Sciatic nerve (tissue), 2 donors: ENCODE measurements at places on chromosomes 7 and 10. TPM values are rescaled to one million over a fixed set of nuclear protein-coding genes. Genes with fewer than 3 reads are reported as not detected.
A peak's percentile ranks its signal among the peaks of the same experiment; 100 is the strongest.

The ATG9B gene
- 0.67 TPM for total RNA-seq

- DNase-seq = no peak
These were observed 1.6 kb downstream of the CDK14 start for GRCh38 chr7:90597563-90598253.

The CPA4 gene
- 2.3 TPM for total RNA-seq

GRCh38 chr7:140714331-140715040, 18.0 kb downstream of the NDUFB2 start:
- no peak for DNase-seq

GRCh38 chr10:79404690-79405131, 40.7 kb downstream of the ZCCHC24 start:
- DNase-seq = peak; percentile 53

DNA sequence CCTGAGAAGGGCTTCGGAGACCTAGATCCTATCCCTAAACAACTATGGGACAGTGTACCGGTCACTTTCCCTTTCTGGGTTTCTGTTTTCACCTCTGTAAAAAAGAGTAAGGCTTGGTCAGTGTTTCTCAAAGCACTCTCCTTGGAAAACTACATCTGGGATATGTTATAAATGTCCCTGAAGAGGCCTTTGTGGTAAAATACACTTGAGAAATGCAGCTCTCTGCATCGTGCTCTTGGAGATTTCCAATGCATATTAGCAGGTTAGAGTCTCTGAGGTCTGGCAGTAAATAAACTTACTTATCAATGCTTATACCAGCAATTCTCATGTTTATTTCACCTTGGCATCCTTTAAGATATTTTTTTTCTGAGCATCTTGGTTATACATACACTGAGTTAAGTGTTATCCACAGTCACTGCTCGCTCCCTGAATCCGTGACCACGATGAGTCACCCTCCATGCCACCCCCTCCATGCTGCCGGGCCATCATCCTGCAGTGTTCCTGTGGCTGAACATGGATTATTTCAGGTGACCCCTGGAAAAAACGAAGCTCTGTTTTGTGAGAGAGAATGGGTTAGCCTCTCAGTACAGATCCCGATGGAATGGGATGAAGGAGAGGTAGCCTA, 3.3 kb upstream of the TBXAS1 start:
- no peak for DNase-seq

The PRLHR gene
- total RNA-seq = not detected

DNA sequence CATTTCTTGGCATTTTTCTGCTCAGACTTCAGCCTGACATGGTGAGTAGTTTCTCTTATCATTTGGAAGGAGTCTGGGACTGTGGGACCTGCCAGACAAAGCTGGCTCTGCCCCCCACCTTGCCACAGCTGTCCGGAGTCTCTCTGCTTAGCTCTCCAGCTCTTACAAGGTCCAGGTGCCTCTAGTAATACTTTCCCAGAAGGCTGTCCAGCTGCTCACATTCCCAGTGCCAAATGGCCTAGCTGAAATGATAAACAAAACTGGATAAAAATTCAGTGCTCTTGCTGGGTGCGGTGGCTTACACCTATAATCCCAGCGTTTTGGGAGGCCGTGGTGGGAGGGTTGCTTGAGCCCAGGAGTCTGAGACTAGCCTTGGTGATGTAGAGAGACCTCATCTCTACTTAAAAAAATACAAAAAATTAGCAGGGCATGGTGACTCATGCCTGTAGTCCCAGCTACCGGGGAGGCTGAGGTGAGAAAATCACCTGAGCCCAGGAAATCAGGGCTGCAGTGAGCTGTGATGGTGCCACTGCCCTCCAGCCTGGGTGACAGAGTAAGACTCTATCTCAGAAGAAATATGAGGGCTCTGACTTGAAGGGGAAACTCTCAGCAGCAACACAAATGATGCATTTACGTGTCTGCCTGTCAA, 86.8 kb downstream of the C10orf90 start:
- no peak for DNase-seq

The FKBP6 gene
- total RNA-seq = not detected

DNA sequence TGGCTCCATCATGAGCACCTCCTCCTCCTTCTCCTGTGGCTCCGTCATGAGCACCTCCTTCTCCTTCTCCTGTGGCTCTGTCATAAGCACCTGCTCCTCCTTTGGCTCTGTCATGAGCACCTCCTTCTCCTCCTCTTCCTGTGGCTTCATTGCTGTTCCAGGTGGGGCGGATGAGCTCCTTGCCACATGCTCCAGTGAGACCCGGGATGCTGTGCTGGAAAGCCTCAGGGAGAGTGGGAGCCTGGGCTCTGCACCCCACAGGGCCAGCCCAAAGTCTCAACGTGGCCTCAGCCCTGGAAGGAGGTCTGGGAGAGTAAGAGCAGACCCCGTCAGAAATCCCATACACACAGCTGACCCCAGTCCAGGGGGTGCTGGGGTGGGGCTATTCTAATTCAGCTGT, 380.7 kb downstream of the TCERG1L start:
- DNase-seq = no peak

The GSTK1 gene
- total RNA-seq = 155 TPM

DNA sequence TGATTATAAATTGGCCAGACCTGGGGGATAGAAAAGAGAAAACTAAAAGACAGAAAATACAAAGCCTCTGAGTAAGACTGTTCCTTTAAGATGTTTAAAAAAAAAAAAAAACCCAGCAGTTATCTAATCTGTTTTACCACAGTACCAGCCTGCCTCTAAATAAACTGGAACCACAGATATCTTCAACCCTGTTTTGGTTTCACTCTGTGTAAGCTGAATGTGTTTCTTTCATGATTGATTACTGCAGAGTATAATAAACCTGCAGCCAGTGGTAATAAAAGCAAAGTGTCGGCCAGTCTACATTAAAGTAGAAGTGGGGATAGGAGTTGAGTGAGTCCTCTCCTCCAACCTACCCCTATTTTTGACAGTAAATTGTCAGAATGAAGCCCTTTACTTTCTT, 40.6 kb downstream of the MGAM2 start:
- no peak for DNase-seq

DNA sequence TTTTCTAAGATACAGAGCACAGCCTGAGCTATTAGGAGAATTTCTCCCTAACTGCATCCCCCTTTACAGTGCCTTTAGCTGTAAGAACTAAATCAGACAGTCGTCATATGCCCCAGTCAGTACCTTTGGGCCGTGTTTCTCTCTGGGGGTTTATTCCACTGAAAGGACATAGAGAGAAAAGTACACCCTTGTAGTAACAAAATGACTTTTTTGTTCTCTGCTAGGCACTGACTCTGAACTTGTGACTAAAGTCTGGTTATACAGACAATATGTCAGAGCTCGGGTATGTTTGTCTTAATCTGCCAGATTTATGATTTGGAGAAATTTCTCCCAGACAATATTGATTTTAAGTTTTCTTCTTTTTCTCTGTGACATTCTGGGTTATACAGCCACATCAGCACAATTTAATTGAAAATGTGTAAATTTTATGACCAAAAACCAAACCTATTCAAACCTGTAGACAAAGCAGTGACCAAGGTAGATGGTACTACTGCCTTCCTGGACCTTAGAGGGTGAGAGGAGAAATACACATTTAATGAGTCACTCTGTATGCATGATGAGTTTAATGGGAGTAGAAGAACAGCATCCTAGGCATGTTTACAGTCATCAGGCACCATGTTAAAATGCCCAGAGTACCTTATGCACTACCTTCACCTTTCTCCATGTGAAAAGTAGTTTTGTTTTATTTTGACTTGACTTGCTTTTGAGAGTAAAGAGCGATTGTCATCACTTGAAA, 156.1 kb upstream of the PLXDC2 start:
- DNase-seq = no peak

The REEP3 gene
- total RNA-seq = 50.7 TPM

DNA sequence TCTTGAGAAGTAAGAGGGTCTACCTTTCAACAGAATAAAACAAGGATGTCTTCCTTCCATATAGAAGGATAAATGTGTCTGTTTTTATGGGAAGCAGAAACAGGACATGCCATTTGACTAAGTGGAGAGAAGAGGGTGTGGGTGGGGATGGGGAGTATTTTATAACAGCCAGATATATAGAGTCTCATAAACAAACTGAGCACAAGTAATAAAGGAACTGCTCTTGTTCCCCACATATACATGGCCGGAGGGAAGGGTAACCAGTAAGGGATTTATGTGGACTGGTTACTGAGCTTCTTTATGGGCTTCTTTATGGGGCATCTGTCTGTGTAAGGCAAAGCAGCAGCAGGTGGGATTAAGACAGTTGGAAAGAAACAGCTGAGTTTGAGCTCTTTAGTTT, 558.1 kb downstream of the REEP3 start:
- DNase-seq = no peak

DNA sequence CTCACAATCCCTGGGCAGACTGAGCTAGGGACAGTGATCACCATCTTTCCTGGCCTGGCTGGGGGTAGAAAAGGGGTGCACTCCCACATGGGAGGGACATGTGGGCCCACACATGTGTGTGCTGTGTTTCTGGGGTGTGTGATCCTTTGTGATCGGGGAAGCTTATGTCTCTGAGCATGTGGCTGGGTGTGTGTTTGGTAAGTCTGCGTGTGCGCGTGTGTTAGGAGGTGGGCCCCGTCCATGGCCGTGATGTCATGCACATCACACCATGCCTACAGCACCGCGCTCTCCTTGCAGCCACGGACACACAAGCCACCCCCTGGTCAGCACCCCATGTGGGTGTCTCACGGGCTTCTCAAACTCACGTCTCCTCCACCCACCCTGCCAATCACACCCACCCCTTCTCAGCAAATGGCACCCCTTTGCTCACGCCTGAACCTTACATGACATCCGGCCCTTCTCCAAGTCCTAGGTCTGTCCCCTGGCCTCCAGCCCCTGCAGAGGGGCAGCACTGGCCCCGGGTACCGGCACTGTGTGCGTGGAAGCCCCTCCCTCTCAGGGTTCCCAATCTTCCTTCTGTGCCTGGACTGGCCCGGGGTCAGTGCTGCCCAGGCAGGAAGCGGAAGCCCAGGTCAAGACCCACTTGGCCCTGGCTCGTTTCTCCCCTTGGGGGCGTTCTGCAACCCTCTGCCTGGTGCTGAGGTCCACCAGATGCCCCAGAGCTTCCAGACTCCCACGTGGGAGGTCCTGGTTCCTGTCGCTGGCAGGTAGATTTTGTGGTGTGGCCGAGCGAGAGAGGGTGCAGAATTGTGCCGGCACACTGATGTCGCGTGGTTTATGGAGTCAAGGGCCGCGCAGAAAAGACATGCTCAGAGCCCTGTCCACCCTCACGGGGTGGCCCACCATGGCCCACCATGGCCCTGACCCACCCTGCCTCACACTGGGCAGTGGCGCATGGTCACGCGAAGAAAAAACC, 12.6 kb downstream of the SLC29A4 start:
- no peak for DNase-seq

DNA sequence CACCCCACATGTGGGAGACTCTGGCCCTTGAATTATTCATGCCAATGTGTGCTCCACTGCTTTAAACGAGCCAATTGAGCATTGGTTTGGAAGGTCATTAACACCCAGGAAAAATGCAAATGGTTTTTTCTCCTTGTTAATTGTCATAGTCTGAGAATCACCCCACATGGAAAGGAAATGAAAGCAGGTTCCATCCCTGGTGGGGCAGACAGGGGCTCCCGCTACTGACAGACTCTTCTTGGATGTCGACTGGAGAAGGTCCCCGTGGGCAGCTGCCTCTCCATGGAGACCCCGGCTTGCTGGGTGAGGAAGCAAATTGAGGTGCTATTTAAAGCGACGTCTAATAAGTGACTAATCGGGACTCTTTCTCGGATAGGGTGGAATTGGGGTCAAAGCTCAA, 32.0 kb upstream of the EN2 start:
- DNase-seq = no peak

The LRIT1 gene
- not detected for total RNA-seq

The LZTS2 gene
- total RNA-seq = 78.6 TPM

GRCh38 chr10:90435296-90435695, 422.5 kb downstream of the HTR7 start:
- no peak for DNase-seq

DNA sequence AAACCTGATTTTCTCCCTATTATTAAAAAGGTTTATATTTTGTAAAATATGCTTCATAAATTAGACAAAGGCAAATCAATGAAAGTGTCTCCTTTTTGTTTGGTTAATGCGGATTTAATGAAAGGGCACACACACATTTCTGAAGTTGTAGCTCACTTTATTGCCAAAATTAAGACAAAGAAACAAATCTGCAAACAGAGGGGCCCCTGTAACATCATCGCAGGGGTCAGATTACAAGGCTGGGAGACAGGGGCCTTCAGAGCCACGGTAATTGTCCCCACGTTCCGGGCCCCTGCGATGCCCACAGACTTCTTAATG, 22.4 kb downstream of the FGFBP3 start:
- no peak for DNase-seq

- DNase-seq = no peak
These were observed 123.2 kb upstream of the UNC5B start for GRCh38 chr10:71089162-71089561.

The EBF3 gene
- total RNA-seq = 38.9 TPM

DNA sequence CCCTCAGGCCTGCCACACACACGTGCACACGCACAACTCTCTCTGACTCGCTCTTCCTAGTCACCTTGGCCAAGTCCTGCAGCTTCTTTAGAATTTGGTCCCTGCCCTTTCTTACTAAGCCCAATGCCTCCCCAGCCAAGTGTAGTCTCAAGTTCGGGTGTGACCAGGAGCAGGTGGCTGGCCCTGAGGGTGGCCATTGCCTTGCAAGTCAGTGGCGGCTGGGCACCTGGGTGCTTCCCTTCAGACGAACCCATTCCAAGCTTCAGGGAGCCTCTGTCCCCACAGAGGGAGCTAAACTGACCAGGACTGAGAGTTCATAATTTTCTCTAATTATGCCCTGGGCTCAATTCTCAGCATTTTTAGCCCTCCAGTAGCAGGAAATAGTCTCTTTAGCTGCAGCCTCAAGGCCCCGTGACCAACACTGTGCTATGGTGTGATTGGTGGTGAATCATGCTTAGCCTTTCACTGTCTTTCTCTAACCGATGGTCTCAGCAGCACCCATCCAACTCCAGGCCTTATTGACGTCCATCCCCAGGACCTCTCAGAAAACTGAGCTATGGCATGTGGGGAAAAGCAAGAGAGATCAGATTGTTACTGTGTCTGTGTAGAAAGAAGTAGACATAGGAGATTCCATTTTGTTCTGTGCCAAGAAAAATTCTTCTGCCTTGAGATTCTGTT, 34.7 kb upstream of the FXYD4 start:
- no peak for DNase-seq

GRCh38 chr7:26912933-26913536, 48.6 kb upstream of the SKAP2 start:
- no peak for DNase-seq

The CDC14C gene
- total RNA-seq = 0.18 TPM

DNA sequence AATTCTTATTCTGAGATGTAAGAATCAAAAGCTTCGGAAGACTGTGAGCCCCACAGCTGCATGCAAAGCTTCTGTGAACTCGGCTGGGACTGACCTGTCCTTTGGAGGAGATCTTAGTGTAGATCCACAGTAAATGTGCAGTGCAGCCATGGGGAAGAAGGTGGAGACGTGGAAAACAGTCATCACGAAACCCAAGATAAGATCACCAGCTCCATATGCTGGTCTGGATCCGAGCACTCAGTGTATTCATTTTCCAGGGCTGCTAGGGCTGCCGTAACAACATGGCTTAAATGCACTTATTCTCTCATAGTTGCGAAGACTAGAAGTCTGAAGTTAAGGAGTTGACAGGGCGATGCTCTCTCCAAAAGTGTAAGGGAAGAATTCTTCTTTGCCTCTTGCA, 143.0 kb upstream of the TCF7L2 start:
- DNase-seq = no peak

The COMTD1 gene
- total RNA-seq = 13.0 TPM

- DNase-seq = peak; percentile 68
These were observed 1.8 kb downstream of the BRI3 start for GRCh38 chr7:98283127-98283886.

- DNase-seq = no peak
These were observed 183.4 kb upstream of the ADCY1 start for GRCh38 chr7:45390731-45391130.

The IQCE gene
- 21.4 TPM for total RNA-seq
